ENCODE measurements at places on chromosomes 3 and 15.

DNA sequence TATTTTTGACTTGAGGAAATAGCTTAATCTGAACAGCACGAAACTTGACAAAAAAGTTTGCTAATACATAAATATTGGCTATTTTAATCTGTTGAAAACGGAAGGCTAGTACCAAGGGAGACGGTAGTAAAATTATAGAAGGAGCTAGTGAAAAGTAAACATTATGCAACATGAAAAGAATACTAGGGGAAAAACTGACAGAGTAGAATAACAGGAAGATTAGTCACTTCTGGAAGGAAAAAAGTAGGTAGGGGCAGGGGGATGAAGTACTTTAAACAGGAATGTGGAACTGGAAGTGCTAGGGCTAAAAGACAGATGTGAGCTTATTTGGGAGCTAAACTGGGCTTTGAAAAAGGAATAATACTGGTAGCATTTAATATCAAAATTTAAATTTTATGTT, 60.1 kb downstream of the MBNL1 start:
- DNase-seq = no peak

DNA sequence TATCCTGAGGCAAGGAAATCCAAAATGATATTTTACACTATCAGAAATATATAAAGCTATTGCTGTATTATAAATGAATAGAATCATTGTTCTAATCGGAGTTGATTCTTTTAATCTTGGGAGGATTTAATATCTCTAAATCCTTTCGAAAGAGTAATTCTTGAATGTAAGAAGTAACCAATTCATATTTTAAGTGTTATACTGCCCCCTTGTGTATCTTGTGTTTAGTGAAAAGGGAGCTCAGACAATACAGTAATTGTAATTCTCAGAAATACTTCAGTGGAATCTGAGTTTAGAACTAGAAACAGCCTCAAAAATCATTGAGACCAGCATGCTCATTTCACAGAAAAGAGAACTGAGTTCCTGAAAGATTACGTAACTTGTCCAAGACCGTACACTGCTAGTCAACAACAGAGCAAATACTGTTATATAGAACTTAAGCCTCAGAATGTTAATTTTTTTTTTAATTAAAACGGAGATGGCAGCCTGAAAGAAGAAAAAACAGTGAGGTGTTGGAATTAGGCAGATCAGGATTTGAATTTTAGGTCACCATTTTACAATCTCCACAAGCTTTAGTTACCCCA, 42.9 kb downstream of the PLCH1 start:
- DNase-seq = no peak

DNA sequence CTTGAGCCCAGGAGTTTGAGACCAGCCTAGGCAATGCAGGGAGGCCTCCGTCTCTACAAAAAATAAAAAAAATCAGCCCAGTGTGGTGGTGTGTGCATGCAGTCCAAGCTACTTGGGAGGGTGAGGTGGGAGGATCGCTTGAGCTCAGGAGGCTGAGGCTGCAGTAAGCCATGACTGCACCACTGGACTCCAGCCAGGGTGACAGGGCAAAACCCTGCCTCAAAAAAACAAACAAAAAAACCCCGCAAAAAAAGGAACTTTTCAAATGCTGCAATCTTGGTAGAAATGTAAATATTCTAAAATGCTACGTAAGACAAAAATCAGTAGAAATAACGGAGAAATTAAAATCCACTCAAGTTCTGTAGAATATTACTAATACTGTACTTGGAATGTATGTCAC, 108.1 kb upstream of the MELTF start:
- no peak for DNase-seq

DNA sequence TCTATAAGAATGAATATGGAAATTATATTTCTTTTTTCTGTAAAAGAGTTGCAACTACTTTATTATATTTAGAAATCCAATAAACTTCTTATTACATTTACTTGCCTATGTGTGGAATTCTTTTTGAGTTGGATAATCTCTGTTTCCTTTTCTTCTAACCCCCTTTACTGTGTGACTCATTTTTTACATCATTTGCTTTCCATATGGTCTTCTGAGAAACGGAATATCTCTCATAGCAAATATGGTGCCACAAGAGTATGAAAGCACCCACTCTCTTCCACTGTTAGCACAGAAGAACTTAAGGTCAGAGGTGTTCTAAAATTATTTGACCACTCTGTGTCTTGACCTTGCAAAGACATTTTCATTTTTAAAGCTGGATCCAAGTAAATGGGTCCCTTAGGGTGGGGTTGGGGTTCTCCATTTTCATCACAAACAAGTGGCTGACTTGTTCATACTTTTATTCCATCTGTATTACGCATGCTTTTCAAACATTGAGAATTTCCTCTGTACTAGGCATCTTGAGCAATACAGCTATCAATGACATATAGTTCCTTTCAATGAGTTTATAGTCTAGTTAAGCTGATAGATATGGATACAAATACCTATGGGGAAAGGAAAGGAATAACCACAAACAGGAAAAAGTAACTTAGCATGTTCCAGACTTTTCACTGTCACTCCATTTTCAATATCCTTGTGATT, 281.1 kb upstream of the TPRG1 start:
- DNase-seq = no peak
